Caki2 (cell line): ENCODE measurements at places on chromosomes 11 and 22.
A peak's percentile ranks its signal among the peaks of the same experiment; 100 is the strongest.

DNA sequence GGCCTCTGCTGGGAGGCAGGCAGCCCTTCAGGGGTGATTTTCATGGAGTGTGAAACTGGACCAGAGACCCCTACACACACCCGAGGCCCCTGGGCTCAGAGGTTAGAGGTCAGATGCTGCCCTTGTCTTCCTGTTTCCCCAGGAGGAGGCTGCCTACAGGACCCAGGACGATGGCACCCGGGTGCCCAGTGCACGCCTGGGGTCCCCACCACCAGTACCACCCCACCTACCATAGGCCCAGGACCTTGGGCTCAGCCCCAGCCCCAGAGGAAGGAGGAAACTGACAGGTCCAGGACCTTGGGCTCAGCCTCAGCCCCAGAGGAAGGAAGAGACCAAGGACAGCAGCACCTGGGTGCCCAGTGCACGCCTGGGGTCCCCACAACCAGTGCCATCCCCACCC lies 79.2 kb downstream of the BRD1 start:
- no peak for DNase-seq

- DNase-seq = no peak
These were observed 18.6 kb downstream of the LRRC10B start for GRCh38 chr11:61526956-61527731.

GRCh38 chr22:25139062-25139461 lies 60.6 kb upstream of the CRYBB3 start:
- no peak for DNase-seq

DNA sequence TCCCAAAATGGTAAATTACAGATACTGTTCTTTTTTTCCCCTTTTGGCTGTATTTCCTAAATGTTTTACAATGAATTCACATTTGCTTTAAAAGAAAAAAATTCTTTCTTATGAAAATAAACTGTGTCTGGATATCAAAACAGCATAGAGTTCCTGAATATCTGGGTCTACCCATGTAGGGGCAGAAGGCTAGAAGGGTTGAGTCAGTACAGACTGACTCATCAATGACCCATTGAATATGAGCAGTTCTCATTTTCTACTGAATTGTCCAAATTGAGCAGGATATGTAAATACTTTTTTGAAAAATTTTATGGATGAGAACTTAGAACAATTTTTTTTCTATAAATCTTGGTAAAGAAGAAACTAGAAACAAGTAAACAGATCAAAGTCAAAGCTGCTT lies 16.3 kb upstream of the C11orf87 start:
- DNase-seq = no peak

DNA sequence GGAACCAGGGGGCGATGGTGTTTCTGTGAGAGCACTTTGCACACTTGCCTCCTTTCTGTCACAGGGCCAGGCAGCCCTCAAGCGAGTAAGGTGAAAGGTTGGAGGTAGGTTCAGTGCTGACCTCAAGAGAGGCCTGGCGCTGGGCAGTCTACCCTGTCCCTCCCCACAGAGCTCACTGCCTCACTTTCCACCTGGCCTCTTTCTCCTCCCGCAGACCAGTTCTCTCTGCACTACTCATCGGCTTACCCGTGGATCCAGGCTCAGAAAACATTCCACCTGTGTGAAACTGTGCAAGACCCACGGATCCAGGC lies 16.8 kb downstream of the APOL5 start:
- DNase-seq = no peak

GRCh38 chr11:88183233-88183632 lies 8.0 kb upstream of the RAB38 start:
- no peak for DNase-seq

- no peak for DNase-seq
These were observed 36.4 kb downstream of the MAP6 start for GRCh38 chr11:75632450-75632849.

- no peak for DNase-seq
These were observed 4.1 kb downstream of the BEST1 start for GRCh38 chr11:61954106-61954850.

GRCh38 chr11:60831501-60832079 lies 10.3 kb upstream of the CCDC86 start:
- peak; percentile 33 for DNase-seq

- no peak for DNase-seq
These were observed 10.4 kb downstream of the LARGE1 start for GRCh38 chr22:33909911-33910310.
